ENCODE measurements at places on chromosomes 6 and 20.

- no peak for DNase-seq
Observed at GRCh38 chr20:63705232-63706026, 2.3 kb downstream of the ARFRP1 start.

- no peak for DNase-seq
Observed at GRCh38 chr6:52098721-52099120, 11.3 kb upstream of the PKHD1 start.

- no peak for DNase-seq
Observed at GRCh38 chr20:32894711-32895355, 36.1 kb downstream of the EFCAB8 start.

- no peak for DNase-seq
Observed at GRCh38 chr20:5570452-5570851, 179.7 kb upstream of the SHLD1 start.

DNA sequence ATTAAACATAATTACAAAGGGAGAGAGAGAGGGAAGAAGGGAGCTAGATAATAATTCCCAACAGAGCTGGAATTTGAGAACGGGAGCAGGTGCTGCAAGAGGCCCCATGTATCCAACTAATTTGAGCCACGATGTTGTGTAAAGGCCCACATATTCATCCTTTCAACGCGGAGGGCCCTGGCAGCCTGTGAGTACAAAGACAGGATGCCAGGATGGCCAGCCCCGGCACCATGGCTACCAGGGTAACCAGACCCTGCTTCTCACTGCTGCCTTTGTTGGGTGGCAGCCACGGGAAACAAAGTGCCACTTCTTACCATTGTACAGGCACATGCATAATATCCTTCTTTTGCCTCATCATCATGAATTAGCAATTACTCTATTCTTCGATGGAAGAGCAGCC is 492.0 kb upstream of the NRSN1 start:
- no peak for DNase-seq

DNA sequence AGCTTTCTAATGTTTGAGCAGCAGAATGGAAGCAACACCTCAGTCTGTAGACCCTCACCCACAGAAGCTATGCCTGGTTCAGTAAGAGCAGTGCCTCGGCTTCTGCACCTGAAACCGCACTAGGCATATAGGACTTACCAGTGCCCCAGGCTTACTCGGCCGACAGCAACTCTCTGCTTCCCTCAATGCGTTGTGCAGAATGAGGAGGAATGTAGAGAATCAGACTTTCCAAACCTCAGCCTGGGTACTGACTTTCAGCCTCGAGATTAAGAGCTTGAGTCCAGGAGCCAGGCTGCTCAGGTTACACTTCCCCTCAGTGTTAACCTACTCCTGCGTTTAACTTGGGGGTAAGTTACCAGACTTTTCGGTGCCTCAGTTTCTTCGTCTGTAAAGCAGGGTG is 8.6 kb downstream of the EYA2 start:
- no peak for DNase-seq

DNA sequence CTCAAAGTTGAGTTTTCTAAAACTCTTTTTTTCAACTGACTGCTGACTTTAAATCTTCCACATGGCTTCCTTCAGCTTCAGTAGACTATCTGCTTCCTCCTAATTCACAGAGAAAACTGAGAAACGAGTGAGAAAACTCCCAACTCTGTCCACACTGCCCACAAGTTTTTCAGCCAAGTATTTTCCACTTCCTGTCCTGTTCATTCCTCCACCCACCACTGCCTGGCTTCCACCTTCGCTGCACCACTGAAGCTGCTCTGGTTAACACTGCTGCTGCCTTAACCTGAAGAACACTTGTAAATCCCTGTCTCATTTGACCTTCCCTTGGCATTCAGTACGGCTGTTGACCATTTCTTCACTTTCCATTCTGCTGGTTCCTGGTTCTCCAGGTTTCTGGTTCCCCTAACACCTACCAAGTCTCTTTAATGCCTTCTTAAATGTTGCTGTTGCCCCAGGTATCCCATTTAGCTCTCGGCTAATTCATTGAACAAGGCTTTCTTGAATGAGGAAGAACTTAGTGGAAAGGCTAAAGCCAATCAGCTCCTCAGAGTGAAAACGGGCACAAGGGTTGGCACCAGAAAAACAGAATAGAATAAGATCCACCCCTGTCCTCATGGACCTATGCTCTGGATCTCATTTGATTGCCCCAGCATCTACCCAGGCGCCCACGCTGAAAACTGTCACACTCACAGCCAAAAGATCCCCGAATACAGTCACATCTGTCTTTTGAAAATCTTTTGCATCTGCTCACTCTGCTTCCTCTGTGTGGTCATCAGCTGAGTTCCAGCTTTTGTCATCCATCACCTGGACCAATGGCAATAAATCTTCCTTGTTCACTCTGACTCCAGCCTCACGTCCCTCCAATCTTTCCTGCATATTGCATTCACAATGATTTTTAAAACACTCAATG is 104.4 kb upstream of the TAB2 start:
- no peak for DNase-seq

DNA sequence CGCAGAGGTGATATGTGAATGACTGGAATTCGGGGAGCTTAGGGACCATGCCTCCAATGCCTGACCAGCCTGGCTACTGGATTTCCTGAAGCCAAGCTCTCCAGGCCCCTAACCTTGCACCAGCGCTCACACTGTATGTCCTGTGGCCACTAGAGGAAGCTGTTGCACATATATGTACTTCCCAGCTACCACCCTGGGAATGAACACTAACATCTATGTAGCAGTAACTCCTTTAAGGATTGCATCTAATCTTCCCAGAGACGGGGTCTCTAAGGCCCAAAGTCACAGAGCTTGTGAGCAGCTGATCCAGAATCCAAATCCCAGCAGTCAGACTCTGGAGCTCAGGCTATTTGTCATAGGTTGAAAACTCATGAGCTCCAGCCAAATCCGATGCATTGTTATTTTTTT is 20.4 kb upstream of the BPIFB1 start:
- no peak for DNase-seq

DNA sequence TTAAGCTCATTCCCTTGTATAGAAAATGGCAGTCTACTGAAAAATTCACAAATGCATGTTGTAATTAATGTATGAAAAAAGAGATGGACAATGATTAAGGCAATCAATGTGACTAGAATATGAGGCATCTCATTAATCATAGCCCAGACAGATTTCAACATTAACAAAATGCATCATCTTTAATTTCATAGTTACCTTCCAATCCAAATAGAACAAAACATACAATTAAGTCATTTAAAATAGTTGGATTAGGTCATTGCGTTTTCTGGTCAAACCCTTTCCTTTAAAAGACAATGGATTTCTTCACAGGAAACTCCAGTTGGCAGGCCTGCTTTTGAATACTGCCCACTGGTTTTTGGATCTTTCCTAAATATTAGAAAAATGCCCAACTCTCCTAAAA is 203.9 kb downstream of the HAO1 start:
- DNase-seq = no peak

GRCh38 chr6:143098054-143098671 is 37.5 kb downstream of the AIG1 start:
- no peak for DNase-seq

DNA sequence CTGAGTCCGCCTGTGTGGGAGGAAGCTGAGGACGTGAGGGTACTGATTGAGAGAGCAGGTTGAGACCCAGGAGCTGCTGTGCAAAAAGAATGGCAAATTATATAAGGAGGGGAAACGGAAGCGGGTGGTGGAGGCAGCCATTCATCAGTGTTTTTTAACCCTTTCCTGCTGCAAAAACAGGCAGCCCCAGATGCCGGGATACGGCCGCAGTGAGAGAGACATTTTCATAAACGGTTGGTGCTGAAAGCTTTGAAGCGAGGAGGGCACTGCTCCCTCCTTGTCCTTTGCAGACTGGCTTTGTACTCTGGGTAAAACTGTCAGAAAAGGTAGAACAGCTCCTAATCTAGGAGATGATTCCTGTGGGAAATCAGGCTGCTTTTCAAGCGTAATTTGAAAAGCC is 56.4 kb downstream of the TTI1 start:
- no peak for DNase-seq

DNA sequence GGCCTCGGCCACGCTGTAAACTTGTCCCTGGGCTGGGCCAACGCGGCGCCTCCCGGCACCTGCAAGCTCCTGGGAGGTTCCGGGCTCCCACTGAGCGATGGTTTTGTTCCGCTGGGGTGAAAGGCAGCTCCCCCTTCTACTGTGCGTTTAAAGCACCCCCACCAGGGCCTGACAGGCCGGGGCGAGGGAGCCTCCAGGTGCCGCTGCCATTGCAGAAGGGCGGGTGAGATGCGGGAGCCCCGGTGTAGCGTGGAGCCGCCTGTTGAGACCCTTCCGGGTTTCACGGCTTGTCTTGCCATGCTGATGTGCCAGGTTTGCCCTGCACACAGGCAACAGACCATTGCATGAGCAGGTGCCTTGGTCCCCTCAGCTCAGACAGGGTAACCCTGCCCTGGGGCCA is 2.9 kb downstream of the COL20A1 start:
- DNase-seq = no peak

- no peak for DNase-seq
Observed at GRCh38 chr20:45836841-45837240, 3.2 kb downstream of the SNX21 start.

- no peak for DNase-seq
Observed at GRCh38 chr6:166629628-166630027, 2.6 kb upstream of the RPS6KA2 start.

DNA sequence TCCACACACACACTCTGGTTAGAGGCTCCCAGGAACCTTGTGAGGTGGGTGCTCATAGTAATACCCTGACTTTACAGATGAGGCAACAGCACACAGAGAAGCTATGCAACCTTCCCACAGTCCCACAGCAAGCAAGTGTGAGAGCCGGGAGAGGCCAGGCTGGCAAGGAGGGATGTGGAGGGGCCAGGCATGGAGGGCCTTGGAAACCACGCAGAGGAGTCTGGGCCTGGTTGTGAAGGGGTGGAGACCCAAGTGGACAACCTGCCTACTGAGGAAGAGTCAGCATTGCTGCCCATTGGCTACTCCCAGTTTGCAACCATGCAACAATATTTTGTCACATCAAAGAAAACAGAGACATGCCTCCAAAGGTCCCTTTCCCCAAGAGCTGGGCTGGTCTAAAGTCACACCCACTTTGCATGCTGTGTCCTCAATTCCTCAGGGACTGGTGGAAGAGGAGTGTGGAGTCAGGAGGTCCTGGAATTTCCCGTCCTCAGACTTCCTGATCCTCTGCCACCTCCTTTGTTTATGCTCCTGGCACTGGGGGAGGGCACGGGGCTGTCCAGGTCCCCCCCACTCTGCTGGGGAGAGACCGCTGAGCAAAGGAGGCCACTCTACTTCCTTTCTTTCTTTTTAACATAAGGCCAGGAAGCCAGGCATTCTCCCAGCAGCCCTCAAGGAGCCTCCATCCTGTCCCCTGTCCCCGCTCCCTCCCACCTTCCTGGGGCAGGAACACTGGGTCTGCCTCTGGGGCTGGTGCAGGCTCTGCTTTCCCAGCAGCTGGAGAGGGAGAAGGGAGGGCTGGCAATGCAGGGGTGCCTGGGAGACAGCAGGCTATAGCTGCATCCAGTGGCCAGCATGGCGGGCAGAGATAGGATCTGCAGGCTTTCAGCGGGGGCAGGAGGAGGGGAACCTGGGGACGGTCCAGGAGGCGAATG is 68.3 kb downstream of the NOL4L start:
- DNase-seq = no peak

DNA sequence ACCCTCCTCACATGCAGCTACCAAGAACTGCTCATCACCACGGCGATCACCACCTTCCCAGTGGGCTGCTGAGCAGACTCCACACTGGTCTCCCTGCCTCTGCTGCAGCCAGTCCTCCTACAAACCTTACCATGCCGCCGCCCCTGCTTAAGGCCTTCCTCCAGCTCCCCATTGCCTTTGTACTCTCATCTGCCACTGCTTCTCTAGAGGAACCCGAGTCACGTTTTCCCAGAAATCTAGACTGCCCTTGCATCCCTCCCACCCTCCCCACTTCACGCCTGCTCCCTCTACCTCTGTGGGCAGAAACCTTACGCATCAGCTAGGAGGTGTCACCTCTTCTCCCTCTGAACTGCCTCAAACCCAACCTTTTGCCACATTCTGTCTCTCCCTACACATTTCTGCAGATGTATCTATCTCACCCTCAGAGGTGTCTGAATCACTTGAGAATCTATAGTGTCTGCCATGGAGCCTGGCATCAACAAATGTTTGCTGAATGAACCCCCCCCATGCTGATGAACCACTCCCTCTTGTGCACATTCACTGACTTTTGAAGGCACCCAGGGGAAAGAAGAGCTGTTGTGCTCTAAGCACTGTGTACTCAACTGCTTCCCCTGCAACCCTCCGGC is 4.3 kb downstream of the E2F1 start:
- DNase-seq = no peak

DNA sequence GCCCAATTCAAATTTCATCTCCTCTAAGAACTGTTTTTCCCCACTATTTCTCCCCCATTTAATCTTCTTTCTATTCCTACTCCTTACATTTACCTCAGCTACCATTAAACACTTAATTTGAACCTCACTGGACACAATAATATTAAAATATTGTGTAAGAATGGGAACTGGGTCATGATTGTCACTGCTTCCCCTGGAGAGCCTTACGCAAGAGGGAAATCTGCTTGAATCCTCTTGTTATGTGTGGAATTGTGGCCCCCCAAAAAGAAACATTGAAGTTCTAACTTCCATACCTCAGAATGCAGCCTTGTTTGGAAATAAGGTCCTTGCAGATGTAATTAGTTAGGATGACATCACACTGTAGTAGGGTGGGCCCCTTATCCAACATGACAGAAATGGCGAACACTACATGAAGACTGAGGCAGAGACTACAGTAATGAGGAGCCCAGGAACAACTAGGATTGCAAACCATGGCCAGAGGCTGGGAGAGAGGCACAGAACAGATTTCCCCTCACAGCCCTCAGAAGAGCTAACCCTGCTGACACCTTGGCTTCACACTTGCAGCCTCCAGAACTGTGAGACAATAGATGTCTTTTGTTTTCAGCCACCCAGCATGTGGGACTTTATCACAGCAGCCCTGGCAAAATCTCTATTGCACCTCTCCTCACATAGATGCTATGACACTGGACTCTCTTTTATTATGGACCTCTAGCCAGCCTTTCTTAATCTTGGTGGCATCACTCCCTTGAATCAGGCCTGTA is 29.9 kb downstream of the HIVEP2 start:
- DNase-seq = no peak

- no peak for DNase-seq
Observed at GRCh38 chr20:15789079-15789478, 784.2 kb downstream of the KIF16B start.

- DNase-seq = no peak
Observed at GRCh38 chr20:49210757-49211110, 8.5 kb upstream of the DDX27 start.

DNA sequence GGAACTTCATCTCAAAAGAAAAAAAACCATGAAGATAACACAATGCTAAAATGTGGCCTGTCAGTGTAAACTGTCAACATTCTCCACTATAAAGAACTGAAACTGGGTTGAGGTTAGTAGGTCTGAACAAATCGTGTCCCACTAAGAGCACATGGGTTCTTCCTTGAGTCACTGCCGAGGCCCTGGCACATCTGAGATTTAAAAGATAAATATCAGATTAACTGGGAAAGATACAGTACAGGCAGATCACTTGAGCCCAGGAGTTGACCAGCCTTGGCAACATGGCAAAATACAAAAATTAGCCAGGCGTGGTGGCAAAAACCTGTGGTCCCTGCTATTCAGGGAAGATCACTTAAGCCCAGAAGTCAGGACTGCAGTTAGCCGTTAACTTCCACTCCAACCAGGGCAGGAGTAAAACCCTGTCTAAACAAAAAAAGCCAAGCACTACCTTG is 5.6 kb downstream of the EEF1A1 start:
- DNase-seq = no peak

Data from T1000 (cell line).